ENCODE measurements at places on chromosomes 2 and 18. TPM values are rescaled to one million over a fixed set of nuclear protein-coding genes. Genes with fewer than 3 reads are reported as not detected.

GRCh38 chr2:191961556-191961955 lies 114.7 kb upstream of the CAVIN2 start:
- DNase-seq = no peak

The REG1B gene
- total RNA-seq = 2.7 TPM

GRCh38 chr2:144771348-144771747 lies 251.4 kb upstream of the ZEB2 start:
- DNase-seq = no peak

The DNAH7 gene
- 0.31 TPM for total RNA-seq

The IL1RL2 gene
- not detected for total RNA-seq

The ABCB11 gene
- not detected for total RNA-seq

The CHCHD5 gene
- 43.1 TPM for total RNA-seq

DNA sequence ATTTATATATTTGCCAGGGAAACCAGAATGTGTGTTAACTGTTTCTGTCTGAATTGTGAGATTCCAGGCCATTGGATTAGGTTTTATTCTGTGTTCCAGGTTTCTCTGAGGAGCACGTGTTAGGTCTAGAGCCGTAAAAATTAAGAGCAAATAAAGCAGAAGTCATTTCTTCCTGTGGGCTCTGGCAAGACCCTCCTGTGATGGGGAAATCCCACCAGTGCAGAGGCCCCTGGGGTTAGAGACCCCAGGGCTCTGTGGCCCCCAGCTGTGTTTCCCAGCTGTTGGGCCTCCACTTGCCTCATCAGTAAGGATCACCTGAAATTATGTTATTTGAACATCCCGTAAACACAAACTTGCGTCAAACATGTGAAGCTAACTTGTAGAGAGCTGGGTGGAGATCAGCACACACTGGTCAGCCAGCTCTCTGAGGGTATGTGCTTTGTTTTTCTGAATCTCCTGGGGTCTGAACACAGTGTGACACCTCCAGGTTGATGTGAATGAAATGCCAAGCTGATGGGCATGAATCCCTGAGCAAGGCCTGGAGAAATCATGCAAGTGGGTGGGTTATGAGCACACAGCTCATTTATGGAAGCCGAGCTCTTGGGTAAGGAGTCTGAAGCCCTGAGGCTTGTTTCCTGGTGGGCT lies 50.3 kb downstream of the HK2 start:
- no peak for DNase-seq

GRCh38 chr2:238591732-238592131 lies 165.0 kb downstream of the ASB1 start:
- DNase-seq = no peak

DNA sequence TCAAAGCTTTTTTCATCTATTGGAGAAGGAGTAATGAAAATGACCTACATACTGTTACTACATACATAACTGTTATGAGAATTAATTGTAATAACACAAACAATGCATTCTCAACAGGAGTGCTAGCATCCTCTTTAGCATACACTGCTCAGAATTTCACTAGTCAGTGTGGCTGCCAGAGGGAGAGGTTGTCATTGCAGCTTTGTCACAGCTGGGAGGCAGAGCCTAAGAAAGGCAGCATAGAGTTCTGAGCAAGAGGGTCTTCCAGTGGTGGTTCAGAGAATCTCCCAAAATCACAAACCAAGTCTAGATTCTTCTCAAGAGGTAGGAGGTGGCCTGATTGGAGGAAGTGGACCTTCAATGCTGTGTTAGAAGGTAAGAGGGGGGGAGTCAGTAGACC lies 286.7 kb upstream of the CYRIA start:
- no peak for DNase-seq

The TBR1 gene
- not detected for total RNA-seq

The CFAP65 gene
- total RNA-seq = not detected

The PLGLB2 gene
- total RNA-seq = not detected

The WDR12 gene
- 95.7 TPM for total RNA-seq

- DNase-seq = no peak
Observed at GRCh38 chr2:168184681-168185513, 62.5 kb downstream of the STK39 start.

GRCh38 chr2:6920743-6921064 lies 3.5 kb downstream of the RNF144A start:
- DNase-seq = no peak

- no peak for DNase-seq
Observed at GRCh38 chr2:17460371-17461086, 57.7 kb downstream of the RAD51AP2 start.

DNA sequence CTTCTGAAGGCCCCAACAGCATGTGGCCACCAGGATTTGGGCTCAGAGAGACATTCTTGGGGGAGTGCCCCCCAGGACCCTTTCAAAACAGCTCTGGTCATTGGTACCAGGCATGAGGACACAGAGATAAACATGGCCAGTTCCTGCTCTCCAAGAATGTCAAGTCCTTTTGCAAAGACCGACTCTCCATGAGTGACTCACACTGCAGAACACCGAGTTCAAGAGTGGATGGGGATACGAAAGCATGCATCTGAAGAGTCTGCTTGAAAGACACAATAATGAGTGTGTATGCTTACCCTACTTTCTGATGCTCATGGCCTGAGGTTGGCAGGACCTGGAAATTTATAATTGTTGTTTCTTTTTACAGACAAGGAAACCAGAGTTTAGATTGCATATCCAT lies 450.6 kb downstream of the TSN start:
- no peak for DNase-seq

DNA sequence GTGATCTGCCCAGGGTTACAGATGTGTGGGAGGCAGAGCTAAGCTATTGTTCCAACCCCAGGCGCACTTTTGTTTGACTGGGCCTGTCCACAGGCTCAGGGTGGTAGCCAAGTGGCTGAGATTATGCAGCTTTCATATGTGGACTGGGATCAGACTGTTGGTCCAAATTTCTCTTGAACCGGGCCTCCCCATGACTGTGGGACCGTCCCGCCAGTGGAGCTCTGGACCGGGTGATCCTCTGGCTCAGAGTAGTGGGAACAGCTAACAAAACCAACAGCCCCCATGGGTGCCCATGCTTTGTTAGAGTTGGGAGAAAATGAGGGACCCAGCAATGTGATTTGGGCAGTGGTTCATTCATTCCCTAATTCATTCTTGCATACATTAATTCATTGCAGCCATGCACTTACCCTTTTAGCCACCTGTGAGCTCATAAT lies 86.8 kb upstream of the HS6ST1 start:
- DNase-seq = no peak

The ANKRD36C gene
- total RNA-seq = 26.2 TPM

The AKAIN1 gene
- not detected for total RNA-seq

The EGR4 gene
- total RNA-seq = not detected

DNA sequence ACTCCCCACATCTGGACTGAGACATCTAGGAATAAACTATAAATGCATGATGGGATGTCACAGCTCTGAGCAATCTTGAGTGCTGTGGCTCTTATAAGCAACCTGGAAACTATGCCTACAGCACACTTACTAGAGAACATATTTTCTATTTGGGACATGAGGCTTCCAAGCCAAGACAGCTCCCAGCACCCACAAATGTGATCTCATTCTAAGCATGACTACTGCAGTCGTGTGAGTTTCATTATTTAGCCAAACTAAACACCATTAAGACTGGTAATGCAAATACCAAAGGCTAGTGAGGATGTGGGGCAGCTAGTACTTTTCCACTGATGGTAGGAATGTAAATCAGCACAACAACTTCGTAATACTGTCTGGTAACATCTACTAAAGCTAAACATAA lies 72.5 kb downstream of the RTTN start:
- DNase-seq = no peak
